BJ (cell line): ENCODE measurements at places on chromosomes 16 and 17.

- no peak for DNase-seq
Measured at GRCh38 chr17:38605411-38605840, 326 bp downstream of the SRCIN1 start.

DNA sequence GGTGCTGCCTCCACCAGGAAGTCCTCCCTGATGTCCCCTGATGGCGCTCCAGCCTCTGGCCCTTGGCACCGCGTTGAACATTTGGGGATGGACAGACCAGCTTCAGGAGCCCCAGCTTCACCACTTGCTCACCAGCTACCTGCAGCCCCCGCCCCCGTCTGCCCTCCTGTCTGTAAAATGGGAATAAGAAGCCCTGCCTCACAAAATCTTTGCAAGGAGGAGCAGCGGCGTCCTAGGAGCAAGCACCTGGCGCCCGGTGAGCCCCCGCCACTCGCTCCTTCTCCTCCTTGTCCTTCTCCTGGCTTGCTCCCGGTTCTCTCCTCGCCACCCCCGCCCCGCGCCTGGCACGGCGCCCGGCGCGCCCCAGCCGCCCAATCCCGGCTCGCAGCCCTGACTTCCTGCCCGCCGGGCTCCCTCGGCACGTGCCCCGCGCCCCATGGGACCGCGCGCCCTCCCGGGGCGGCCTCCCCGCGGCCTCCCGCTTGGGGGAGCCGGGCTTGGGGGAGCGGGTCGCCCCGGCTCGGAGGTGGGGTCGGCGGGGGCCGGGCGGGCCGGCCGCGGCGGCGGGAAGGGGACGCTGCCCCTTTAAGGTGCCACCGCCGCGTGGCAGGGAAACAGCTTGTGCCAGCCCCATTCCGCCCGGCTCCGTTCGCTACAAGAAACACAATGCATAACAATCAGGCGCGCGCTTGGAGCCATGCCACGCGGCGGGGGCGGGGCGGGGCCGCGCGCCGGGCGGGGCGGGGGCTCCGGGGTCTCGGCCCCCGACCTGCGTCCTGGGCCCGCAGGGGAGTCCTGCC lies 9.1 kb upstream of the PPP1R1B start:
- no peak for DNase-seq

DNA sequence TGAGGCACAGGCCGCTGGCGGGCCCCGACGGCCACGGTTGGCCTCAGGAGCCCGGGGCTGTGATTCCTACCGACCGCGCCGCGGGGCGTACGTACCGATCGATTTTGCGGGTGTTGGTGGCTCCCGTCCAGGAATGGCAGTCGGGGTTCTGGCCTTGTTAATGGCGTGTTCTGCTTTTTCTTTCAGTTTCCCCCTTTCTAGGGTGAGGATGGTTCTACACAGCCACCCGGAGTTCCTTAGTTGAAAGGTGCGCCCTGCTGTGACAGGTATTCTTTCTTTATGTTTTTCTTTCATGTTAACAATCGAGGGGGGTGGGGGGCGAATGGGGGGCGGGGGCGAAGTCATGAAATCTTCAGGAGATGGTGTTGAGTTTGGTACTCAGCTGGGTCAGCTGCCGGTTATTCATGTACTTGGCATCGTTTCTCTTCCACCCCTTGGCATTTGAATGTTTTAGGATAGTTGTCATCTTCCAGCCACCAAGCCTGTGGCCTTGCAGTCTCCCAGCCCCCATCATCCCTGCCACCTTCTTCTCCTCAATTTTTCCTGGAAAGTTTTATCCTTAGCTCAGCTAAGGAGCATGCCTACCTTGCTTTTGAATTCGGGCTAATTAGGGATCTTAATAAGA lies 802 bp downstream of the CYLD start:
- peak; percentile 7 for DNase-seq

GRCh38 chr16:3677994-3678393 lies 23.5 kb downstream of the DNASE1 start:
- DNase-seq: no peak

DNA sequence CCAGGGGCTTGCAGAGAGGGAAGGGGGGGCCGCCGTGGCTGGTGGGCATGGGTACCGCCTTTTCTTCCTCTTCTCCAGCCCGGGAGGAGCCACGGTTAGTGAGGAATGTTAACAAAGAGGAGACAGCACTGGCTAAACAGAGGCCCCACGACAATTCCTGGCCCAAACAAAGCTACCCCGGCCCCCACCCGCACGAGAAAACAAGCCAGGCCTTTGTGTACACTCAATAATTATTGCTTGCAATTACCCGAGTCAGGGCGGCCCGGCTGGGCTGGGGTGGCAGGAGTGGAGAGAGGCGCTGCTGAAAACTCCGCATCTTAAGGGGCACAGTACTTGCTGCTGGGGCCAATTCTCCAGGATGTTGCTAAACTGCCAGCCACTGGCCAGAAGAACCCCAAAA lies 56.4 kb downstream of the IRX5 start:
- no peak for DNase-seq

DNA sequence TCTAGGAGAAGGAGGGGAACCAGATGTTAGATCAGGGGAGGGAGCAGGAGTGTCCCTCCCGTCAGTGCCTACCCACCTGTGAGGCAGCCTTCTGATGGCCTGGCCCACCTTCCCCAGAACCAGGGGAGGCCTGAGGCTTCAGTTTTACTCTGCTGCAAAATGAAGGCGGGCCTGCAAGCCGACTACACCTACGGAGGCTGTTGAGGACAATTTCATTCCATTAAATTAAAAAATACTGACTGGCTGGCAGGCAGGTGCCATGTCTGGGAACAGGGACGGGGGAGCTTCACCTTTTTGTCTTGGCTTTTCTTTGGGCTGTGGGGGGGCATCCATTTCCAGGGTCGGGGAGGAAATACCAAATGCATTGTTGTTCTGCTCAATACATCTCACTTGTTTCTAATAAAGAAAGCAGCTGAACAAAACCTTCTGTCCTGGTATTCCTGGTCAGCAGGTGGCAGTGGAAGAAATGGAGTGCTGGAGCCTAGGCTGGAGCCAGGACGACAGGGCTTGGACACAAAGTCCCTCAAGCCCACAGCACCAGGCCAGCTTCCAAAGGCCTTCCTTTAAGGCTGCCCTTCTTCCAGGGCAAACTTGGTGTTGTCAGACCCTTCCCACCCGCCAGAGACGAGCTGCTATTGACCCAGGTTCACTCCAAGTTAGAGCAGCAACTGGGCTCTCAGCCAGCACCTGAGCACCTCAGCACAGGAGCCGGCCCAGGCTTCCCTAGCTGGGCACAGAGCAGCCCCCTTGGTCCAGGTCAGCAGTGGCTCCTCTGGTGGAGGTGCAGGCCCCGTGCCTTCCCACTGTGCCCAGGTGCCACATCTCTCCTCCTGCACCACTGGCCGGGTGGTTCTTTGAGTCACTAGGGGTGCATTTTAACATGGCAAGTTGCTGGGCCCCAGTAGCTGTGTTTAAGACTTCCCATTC lies 23.5 kb downstream of the PLCD3 start:
- DNase-seq: no peak

DNA sequence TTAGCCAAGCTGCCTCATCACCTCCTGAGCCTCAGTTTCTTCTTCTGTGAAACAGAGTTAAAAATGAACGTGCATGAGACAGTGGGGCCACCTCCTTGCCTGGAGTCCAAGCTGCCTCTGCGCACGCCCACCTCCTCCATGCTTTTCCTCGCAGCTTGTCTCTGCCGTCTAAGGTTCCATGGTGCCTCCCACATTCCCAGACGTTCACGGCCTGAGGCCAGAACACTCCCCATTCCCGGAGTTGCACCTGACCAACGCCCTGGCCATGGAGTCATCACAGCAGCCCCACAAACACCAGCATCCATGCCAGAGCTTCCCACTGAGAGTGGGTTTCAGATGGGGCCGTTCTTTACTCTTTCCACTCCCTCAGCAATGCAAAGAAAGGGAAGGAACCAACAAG lies 183.0 kb upstream of the FOXF1 start:
- no peak for DNase-seq

DNA sequence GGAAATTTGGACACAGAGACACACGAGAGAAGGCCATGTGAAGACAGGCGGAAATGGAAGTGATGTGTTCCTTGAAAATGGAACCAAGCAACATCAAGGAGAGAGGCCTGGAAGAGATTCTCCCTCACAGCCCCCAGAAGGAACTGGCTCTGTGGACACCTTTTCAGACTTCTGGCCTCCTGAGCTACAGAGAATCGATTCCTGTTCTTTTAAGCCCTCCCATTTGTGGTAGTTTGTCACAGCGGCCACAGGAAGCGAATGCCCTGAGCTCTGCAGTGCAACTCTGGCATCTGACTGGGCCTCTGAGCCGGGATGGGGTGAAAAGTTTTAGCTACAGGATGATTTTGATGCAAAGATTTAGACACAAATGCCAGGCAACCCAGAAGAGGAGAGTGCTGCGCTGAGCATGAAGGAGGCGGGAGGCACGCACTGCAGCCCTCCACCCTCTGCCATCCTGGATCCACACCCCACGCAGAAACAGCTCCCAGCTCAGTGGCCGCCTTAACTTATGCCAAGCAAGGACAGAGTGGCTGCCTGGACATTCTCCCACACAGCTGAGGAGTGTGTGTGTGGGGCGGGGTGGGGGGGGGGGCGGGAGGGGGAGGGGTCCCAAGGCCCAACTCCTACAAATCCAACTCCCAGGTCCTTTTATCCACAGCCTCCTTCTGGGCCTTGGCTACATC lies 2.2 kb downstream of the TIMP2 start:
- no peak for DNase-seq

- DNase-seq: peak; percentile 12
Measured at GRCh38 chr17:54891176-54891821, 9.4 kb upstream of the TOM1L1 start.

- no peak for DNase-seq
Measured at GRCh38 chr17:11378506-11378905, 137.5 kb downstream of the SHISA6 start.

GRCh38 chr16:2786826-2787151 lies 571 bp downstream of the PRSS33 start:
- no peak for DNase-seq

DNA sequence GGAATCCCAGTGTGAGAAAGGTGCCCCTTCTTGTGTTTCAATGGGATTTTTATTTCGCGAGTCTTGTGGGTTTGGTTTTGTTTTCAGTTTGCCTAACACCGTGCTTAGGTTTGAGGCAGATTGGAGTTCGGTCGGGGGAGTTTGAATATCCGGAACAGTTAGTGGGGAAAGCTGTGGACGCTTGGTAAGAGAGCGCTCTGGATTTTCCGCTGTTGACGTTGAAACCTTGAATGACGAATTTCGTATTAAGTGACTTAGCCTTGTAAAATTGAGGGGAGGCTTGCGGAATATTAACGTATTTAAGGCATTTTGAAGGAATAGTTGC lies 567 bp downstream of the UBB start:
- no peak for DNase-seq

GRCh38 chr17:42132941-42133340 lies 10.3 kb downstream of the HSPB9 start:
- peak; percentile 64 for DNase-seq

DNA sequence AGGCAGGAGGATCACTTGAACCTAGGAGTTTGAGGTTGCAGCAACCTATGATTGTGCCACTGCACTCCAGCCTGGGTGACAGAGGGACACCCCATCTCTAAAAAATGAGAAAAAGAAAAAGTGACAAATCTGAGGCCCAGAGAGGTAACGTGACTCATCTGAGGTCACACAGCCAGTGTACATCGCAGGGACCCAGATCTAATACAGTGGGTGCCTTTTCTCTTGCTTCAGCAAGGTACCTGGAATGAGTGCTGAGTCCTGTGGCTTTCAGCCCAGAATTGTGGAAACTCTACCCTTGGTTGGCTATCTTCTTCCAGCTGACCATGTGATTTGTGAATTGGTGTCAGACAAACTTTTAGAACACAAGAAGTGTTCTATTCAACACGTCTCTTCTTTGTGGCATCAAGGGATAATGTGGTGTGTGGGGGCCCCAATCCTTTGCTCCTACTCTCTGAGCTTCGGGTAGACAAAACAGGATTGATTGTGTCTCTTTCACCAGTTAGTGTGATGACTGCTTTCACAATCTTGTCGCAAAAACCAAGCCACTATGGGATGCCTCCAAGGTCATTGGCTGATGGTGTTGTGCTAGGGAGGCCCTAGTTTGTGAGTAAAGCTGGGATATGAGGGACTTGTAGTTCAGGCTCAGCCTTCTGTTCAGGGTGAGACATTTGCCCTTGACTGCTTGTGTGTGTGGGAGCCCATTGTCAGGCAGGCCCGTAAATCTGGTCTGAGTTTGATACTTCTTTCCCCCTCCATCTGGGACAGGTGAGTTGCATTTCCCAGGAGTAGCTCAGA lies 71.0 kb downstream of the MSI2 start:
- no peak for DNase-seq

- no peak for DNase-seq
Measured at GRCh38 chr16:15810949-15811348, 45.9 kb downstream of the MYH11 start.

DNA sequence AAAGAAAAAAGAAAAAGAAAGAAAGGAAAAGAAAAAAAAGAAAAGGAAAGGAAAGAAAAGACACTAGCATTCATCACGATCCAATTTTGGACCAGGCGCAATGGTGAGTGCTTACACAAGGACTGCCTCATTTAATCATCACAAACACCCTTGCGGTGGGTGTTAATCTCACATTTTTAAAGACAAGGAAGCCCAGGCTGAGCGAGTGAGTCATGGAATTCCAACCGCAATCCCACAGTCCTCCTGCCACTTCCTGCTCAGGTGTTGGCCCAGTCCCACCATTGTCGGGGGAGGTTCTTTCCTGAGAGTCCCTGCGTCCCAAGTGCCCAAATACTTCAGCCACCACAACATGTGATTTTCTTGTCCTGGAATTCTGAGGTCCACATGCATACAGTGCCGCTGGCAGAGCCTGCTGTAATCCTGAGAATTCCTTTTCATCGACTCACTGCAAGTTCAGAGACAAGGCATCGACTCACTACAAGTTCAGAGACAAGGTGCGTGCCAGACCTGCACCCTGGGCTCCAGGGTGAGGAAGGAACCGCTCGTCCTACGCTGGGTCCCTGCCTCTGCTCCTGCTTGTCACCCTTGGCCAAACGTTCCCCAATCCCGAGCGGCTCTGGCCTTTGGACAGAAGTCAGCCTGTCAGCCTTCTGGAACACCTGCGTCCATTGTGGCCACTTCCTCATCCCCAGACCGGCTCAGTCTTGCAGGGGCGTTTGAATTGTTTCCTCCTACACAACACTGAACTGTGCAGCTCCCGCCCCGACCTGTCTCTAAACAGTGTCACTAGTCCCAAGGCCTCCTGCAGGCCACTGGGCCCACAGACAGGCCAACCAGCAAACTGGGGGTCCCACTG lies 5.8 kb downstream of the ZG16B start:
- DNase-seq: peak; percentile 98

- DNase-seq: no peak
Measured at GRCh38 chr17:43927060-43927864, 15.0 kb downstream of the PPY start.

DNA sequence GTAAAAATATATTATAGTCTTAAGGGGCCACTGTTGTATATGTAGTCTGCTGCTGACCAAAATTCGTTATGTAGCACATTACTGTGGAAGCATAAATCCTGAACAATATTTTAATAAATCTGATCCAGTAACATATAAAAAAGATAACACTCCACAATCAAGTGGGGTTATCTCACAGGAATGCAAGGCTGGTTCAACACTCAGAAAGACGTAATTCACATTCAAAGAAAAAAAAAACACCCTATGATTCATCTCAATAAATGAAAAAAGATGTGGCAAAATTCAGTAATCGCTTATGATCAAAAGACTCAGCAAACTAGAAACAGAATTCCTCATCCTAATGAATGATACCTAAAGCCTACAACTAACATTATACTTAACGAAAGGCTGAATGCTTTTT lies 47.8 kb downstream of the CREBBP start:
- DNase-seq: no peak

GRCh38 chr16:75552951-75553350 lies 3.1 kb downstream of the TMEM231 start:
- no peak for DNase-seq
